ENCODE measurements at places on chromosomes 2 and 18.

GRCh38 chr2:48715042-48715899 lies 40.3 kb downstream of the LHCGR start:
- DNase-seq, result no peak

GRCh38 chr18:27377251-27377650 lies 192.1 kb upstream of the CHST9 start:
- DNase-seq, result no peak

DNA sequence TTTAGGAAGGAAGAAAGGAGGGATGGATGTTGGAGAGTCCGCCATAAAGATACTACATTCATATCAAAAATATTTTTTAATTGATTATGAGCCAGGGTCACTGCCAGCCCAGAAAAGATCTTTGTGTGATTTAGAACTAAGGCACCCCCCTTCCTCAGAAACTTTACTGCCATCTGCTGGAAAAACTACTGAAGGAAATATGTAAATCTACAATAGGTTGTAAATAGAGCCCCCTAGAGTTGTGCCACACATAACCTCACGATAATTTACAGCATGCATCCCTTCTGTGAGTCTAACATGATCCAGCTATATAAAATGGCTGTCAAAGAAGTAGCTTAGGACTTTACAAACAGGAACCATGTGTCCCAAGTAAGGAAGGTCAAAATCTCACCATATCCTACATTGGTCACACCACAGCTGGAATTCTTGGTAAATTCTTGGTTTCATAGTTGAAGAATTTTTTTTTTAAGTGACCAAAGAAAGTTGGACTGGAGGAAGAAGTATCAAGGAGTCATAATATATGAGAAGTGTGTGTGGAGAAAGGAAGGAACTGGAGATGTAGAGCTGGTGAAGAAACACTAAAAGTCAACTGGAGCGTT lies 152.5 kb downstream of the CYP26B1 start:
- DNase-seq, result no peak

DNA sequence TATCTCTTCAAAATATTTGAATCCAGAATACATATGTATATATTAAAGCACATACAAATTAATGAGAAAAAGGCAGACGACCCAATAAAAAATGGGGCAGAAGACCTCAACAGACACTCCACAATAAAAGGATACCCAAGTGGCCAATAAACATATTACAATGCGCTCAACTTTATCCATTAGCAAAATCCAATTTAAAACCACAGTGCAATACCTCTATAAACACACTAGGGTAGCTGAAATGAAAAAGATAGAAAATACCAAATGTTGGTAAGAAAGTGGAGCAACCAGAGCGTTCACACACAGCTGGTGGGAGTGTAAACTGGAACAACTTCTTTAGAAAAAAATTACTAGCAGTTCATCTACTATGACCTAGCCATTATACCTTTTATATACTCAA lies 75.3 kb downstream of the CCDC148 start:
- no peak for DNase-seq

- no peak for DNase-seq
Observed at GRCh38 chr2:23311186-23311585, 73.8 kb upstream of the KLHL29 start.

DNA sequence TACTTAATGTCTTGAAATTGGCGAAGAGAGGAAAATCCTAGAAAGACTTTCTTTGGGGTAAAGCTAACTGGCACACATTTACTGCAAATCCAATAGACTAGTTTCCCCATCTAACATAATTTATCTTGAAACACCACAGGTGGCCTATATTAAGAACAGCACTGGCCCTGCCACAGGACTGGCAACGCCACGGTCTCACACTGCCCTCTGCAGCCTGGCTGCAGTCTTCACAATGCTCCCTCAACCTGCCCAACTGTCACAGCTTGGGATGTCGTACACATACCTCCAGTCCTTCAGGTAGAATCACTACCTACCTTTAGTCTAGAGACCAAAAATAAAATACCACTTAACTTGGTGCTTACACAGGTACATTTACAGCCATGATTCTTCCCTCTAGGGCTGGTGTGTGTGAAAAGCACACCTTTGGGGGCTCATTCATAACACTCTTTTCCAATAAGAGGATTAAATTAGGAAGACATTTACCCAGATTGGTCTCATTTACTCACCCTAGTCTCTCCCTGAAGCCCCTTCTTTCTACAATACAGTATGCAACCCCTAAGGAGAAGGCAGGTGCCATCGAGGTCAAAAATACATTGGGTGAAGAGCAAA lies 222.2 kb downstream of the C1D start:
- DNase-seq, result no peak

- no peak for DNase-seq
Observed at GRCh38 chr2:170467568-170468422, 247.3 kb upstream of the SP5 start.

DNA sequence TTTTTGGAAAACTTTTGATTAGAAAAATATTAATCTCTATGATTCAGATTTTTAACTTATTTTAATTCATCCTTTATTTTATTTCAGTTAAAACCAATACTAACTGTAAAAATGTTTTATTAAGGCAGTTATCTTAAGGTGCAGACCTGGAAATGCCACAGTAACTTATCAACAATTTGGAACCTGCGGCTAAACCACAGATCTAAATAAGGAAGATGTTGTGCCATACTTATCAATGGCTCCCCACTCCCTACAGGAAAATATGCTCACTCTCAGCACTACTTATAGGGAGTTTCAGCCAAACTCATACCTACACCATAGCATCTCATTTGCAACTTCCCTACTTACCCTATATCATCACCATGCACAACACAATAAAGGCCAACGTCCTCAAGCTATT lies 226.9 kb upstream of the KYNU start:
- no peak for DNase-seq

GRCh38 chr18:44708451-44709083 lies 27.9 kb downstream of the SETBP1 start:
- no peak for DNase-seq

DNA sequence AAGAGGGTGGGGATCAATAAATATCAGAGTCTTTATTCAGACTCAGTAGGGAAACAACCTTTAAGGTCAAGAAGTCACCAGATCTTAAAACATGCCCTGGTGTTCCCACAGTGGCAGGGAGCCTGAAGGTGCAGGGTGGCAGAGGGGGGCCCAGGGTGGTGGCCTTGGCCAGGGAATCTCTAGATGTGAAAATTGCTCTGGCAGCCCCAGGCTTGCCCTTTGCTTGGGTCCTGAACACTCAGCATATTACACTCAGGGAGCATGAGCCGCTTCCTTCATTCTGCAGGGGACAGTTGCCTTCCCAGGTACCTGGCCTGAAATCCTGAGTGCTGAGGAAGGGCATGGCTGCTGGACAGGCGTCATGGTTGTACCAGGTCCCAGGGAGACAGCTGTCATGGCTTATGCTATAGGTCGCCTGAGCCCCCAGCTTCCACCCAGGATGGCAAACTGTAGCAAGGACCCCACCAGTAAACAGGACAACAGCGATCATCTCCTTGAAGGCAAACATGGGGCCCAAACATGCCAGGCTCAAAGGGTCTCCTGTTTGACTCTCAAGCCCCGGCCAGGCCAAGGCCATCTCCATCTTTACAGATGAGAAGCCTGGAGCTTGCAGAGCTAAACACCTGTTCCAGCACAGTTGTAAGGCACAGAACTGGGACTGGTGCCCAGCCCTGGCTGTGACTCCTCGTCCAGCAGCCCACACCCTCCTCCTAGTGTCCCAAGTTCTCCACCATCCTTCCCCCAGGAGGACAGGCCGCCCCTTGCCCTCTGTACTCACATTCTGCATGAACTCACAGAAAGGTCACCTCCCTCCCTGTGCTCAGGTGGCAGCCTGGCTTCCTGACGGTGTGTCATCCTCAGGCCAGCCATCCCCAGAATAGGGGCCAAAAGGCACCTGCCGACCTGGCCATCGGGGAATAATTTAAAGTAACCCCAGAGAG lies 14.6 kb downstream of the ABCG8 start:
- DNase-seq, result no peak

DNA sequence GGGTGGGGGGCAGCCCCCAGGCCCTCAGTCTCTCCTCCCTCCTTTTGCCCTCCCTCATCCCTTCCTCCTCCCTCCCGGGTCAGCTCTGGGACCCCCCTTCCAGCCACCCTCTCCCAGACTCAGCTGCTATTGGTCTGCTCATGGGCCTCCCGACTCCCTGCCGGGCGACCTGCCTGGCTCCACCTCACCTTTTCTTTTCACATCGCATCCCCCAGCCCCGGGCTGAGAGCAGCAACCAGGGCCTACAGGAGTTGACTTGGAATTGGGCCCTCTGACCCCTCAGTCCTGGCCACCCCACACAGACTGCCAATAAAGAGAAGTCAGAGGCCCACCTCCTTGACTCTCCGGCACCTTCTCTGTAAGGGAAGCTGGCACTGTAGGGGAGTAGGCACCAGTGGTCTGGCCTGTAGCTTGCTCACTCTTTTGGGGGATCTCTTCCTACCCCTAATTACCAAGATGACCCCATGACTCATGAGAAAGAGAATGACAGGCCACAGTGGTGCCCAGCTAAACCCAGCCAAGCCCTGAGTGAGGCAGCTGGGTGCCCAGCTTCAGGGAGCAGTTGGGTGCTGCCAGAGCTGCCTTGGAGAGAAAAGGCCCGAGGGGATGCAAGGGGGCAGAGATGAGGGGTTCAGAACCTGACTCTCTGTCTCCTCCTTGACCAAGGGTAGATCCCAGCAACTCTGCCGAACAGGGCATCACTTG lies 2.0 kb upstream of the ECEL1 start:
- no peak for DNase-seq

Measured in smooth muscle cell of the brain vasculature (primary cell).